ENCODE measurements at places on chromosomes 6 and 20.
A peak's percentile ranks its signal among the peaks of the same experiment; 100 is the strongest.

DNA sequence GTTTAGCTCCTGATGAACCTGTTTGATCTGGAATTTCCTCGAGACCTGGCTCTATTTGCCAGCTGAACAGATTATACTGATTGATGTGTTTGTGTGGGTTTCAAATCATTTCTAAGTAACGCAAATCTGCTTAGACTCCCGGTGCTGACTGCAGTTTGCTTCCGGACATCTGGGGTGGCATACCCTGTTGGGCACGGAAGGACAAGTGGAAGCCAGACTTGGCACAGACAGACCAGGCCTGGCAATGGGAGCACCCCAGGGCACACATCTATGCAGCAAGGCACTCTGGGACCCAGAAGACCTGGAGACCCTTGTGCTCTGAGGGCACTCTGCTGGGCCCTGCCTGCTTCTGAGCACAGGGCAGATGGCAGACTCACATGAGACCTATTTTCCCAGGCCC is 433.7 kb upstream of the CHD6 start:
- no peak for DNase-seq

GRCh38 chr20:63049561-63050221 is 42.9 kb upstream of the BHLHE23 start:
- DNase-seq = no peak

GRCh38 chr20:12175538-12175937 is 257.8 kb downstream of the BTBD3 start:
- no peak for DNase-seq

DNA sequence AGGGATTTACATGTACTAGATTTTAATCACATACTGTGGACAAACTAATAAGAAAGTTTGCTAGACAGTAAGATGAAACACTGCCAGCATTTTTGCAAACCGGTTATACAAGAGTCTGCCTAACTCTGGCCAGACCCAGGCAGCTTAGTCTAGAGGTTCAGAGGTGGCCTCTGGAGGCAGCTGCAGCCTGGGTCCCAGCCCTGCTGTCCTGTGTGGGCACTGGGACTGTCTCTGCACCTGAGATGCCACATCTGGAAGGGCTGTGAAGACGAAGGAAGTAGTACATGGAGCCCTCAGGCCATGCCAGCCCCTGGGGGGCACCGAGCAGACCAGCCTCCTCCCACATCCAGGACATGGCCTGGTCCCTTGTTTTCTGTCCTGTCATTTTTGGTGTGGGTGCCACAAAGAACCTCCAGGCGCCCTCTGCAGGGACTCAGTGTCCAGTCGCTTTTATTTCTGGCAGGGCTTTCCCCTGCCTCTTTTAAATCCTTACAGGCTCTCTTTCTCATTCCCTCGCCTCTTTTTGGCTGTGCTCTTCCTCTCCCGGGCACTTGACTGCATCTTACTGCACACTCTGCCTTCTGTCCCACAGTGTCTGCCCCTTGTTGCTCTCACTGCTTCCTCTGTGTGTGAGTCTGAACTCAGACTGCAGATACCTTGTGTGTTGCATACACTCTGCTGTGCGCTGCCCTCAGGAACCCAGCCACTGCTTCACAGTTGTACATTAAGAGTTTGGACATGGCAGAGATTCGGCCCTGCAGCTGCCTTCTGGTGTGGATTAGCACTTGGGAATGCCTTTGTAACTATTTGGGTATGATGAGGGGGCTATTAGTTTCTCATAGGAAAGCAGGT is 216.7 kb downstream of the ZDHHC14 start:
- DNase-seq = peak; percentile 7

DNA sequence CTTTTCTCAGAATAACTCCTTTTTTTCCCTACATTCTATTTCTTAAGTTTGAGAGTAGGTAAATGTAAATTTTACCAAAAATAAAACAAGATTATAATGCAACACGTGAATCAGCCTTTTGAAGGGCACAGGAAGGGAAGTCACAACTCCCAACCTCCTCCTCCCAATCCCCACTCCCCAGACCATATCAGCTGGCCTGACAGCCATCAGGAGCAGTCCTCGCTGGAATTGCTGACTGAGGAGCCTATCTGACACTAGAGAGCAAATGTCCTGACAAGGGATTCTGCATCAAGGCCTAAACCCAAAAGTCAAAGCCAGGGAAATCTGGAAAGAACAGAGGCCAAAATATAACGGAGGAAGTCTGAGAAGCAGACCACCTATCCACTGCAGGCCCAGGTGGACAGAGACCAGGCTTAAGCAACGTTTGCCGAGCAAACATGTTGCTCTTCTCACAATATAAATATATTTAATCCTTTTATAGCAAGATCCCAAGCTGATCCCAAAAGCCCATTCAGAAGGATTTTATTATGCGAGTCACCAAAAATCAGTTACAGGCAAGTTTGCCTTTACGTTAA is 2.5 kb downstream of the RRAGD start:
- DNase-seq = no peak

GRCh38 chr6:29792123-29793035 is 35.2 kb upstream of the HLA-G start:
- peak; percentile 62 for DNase-seq

DNA sequence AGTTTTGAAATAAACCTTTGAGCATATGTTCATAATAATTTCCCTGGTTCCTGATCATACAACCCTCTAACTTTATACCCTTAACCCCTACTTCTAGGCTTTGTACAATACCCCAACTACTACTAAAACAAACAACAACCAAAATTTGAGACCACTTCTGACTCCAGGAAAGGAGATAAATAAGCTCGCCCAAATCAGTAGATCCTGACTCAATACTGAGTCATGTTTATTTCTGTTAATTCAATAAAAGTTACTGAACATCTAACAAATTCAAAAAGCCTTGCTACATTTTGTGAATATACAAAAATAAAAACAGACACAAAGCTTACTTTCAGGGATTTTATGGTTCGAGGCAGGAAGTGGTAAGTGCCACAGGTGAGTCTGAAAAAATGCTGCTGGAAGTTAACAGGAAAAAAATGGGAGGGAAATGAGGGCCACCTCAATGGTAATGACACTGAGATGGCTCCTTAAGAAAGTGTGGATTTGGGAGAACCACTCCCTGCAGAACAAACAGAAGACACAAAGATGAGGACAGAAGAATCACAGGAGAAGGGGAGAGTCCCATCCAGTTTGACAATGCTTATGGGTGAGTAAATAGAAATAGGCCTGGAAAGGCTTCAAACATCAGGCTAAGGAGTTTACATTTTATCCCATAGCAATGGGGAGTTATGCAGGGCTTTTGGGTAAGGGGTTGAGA is 63.4 kb downstream of the DST start:
- DNase-seq = no peak

GRCh38 chr6:56843476-56844349 is 111.2 kb upstream of the BEND6 start:
- DNase-seq = no peak

- peak; percentile 32 for DNase-seq
Measured at GRCh38 chr6:24583463-24584381, 62.3 kb downstream of the KIAA0319 start.

All from stimulated activated CD4-positive, alpha-beta T cell treated with anti-CD3 and anti-CD28 coated beads, TNF-alpha, amount 100 ng/mL, for 1 hour (primary cell).